Activated T-cell treated with anti-CD3 and anti-CD28 coated beads, Interleukin-2, amount 50 U/mL, for 1 hour (primary cell): ENCODE measurements at places on chromosomes 4 and X.

- DNase-seq: no peak
Observed at GRCh38 chr4:183180096-183180495, 81.0 kb downstream of the WWC2 start.

DNA sequence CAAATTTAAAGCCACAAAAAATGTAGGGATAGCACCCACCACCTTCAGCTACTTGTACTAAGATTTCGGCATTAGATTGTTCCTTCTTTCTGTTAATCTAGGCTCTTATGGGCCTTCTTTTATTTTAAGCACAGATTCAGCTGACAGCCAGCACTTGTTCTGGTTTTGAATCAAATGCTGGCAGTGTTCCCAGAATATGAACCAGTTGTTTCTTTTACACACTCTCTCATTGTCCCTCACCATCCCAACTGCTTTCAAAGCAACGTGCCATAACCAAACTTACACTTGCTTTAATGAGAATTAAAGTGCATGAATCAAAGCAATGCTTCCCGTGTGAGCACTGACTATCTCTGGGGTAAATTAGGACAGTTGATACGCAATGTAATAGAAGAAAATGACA lies 744.5 kb upstream of the FAM241A start:
- no peak for DNase-seq

GRCh38 chr4:2950221-2950989 lies 12.8 kb downstream of the NOP14 start:
- DNase-seq: no peak

DNA sequence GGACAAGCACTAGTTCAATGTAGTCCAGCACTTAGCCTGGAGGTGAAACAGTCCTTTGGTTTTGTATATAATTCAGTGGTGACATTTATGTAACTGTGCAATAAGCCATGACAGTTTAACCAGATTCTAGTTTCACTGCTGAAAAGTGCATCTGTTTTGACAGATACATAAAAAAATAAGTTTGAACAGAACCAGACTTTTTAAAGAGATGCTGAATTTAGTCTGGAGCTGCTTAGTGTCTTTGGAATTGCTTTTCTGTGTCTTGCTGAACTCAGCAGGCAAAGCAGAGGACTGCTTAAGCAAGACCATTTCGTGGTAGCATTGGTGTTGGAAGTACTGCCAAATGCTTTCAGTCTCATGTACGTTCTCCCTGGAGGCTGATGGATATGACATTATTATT lies 393.5 kb downstream of the MAPK10 start:
- DNase-seq: no peak

- no peak for DNase-seq
Observed at GRCh38 chr4:109708990-109709389, 5.7 kb upstream of the CASP6 start.

- no peak for DNase-seq
Observed at GRCh38 chr4:17356926-17357325, 155.0 kb downstream of the QDPR start.

DNA sequence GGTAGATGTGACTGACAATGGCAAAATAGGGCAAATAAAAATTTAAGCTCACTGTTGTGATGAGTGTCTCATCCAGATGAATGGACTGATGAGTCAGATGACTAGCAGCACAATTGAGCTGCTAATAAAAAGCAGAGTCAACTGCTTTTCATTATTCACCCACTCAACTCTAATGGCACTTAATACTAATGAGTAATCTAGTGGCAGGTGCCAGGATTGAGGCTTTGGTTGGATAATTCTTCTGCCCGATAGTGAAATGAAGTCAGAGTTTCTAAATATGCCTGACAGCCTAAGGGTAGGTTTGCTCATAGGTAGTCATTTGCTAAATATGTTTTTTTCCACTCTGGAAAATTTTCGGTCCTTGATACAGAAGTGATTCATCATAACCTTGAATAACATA lies 10.4 kb downstream of the OGT start:
- no peak for DNase-seq

- no peak for DNase-seq
Observed at GRCh38 chrX:39941332-39941920, 156.3 kb downstream of the BCOR start.

- DNase-seq: no peak
Observed at GRCh38 chr4:24411806-24412205, 172.5 kb downstream of the DHX15 start.

- DNase-seq: no peak
Observed at GRCh38 chr4:68463796-68464195, 16.5 kb downstream of the TMPRSS11E start.

GRCh38 chr4:13626492-13627177 lies 890 bp downstream of the BOD1L1 start:
- no peak for DNase-seq

DNA sequence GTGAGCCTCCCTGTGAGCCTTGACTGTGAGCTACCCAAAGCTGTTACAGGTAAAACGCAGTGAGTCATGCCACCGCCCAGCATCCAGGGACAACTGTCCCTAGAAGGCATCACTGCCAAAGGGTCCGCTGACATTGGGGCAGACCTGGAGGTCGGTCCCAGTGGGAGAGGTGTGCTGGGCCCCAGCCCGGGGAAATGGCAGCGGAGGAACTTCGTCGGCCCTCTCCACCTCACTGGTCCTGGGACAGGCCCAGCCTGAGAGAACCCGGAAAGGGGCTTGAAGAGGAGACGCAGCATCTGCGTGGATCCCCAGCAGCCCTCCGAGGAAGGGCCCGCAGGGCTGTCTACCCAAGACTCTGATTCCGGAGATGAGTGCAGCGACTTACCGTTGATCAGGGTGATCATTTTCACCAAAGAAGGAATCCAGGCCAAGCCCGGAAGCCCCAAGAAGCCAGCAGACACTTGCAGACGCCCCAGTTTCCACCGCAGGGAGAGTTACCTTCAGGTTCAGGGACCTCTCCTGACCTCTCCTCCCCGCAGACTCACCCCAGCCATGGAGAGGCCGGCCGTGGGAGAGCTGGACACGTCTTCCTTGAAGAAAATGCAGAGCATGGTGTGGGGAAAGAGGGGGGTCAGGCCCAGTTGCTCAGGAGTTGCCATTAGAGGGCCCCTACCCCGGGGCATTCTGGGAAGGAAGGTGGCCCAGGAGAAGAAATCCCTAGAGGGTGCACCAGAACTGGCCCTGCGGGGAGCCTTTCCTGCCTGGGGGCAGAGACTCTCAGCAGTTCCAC lies 51.2 kb downstream of the CXorf49B start:
- no peak for DNase-seq

- no peak for DNase-seq
Observed at GRCh38 chr4:27206009-27206408, 345.4 kb downstream of the STIM2 start.

GRCh38 chrX:70470850-70471289 lies 26.2 kb downstream of the DLG3 start:
- no peak for DNase-seq

DNA sequence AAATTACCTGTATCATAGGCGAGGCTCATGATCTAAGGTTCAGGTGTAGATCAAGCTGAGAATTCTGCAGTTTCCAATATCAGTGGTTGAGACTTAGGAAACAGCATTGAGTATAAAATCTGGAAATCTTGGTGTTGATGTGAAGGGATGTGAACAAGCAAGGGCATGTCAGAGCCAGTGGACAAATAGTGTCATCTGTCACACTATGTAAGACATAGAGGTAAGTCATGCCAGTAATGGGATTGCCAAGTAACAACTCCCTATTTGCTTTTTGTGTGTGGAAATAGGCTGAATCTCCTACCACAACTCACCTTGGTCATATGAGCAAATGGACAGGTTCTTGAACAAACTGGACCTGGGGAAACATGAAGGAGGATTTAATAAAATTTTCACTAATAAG lies 334.5 kb upstream of the EMCN start:
- DNase-seq: no peak

GRCh38 chrX:140141444-140142029 lies 176.2 kb upstream of the CXorf66 start:
- no peak for DNase-seq

GRCh38 chr4:3041192-3042142 lies 32.9 kb downstream of the HTT-AS start:
- DNase-seq: peak; percentile 50

- no peak for DNase-seq
Observed at GRCh38 chrX:83997781-83998180, 136.8 kb downstream of the CYLC1 start.

DNA sequence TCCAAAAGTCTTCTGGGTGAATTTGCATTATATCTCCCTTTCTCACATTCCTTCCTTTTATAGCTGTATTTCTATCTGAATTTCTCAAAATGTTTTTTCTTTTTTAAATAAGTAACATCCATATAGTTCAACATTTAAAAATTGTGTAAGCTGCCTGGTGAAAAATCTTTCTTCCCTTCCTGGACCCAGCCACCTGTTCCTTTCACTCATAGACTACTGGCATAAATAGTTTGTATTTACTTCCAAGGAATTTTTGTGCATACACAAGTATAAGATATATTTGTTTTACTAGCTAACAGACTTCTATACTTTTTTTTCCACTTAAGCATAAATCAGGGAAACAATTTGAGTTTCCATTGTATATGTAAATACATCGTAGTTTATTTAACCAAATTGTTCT lies 35.7 kb downstream of the PACRGL start:
- no peak for DNase-seq
